GM23248 (cell line): ENCODE measurements at places on chromosomes 16 and 17. TPM values are rescaled to one million over a fixed set of nuclear protein-coding genes. Genes with fewer than 3 reads are reported as not detected.
A peak's percentile ranks its signal among the peaks of the same experiment; 100 is the strongest.

The NPIPA7 gene
- total RNA-seq, result 6.4 and 13.6 TPM in 2 replicates

DNA sequence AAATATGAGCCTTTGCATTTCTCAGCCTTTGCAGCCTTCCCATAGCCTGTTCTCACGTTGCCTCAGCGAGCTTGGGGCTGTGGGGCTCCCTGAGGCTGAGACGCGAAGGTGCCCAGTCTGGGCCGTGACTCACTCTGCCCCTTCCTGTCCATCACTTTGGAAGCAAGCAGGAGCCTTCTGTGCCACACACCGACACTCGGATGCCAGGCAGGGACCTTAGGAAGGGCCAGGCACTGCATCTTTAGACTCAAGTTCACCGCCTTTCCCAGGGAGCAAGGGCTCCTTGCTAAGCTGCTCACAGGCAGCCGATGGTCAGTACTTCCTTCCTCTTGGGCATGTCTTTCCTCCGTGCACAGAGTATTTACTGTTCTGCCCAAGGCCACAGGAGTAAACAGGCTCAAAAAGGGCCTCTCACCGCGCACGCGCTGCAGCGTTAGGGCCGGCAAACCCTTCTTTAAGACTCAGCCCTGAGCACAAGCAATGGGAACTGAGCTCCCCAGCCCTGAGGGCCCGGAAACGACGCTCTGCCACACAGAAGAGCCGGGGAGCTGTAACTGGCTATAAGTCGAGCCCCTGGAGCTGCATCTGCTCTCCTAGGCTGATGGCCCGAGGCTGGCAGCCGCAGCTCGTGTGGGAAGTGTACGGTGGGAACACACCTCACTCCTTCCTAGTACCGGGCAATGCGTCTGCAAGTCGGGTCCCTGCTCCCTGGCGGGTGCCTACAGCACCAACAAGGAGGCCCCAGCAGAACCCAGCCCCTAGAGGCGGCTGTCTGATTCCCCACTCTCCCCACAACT lies 7.2 kb downstream of the TIMM22 start:
- peaks cover 28% of the 10 kb centered on the region for H3K4me1 ChIP-seq
- peaks cover 17% of the 10 kb centered on the region; the same call in 1 of the 2 replicates for H3K36me3 ChIP-seq
- H3K27me3 ChIP-seq, result no peaks in the 10 kb centered on the region
- no peak overlapping the region for H3K27ac ChIP-seq
- no peak for DNase-seq

The BAIAP3 gene
- 0.13 and 0.86 TPM in 2 replicates for total RNA-seq

GRCh38 chr16:59249011-59249410 lies 514.9 kb upstream of the GOT2 start:
- H3K27ac ChIP-seq, result no peak overlapping the region
- no peak overlapping the region for H3K4me3 ChIP-seq
- H3K4me1 ChIP-seq, result no peaks in the 10 kb centered on the region
- DNase-seq, result no peak
- H3K27me3 ChIP-seq, result no peaks in the 10 kb centered on the region

GRCh38 chr17:55334881-55335540 lies 70.3 kb downstream of the HLF start:
- H3K4me1 ChIP-seq, result peaks cover 7% of the 10 kb centered on the region; the same call in 1 of the 2 replicates
- H3K36me3 ChIP-seq, result no peaks in the 10 kb centered on the region
- H3K4me3 ChIP-seq, result no peak overlapping the region

DNA sequence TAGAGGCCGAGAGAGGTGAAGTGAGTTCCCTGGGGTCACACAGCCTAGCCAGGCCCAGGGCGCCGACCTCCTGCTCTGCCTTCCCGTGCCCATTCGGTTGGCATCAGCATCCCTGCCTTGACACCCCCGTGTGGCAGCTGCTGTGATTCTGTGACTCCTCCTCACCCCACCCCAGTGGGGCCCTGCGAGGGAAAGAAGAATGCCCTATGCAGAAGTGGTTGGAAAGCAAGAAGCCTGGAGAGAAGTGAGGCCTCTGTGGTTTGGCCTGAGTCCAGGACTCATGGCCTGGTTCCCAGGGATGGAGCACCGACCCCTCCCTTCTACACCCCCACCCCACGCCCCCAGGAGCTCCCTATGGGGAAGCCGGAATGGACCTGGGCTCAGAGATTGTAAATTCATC lies 296.2 kb downstream of the SEC14L1 start:
- no peaks in the 10 kb centered on the region for H3K27me3 ChIP-seq
- peaks cover 39% of the 10 kb centered on the region for H3K4me1 ChIP-seq
- peak; percentile 62 for DNase-seq
- no peak overlapping the region for H3K27ac ChIP-seq
- H3K36me3 ChIP-seq, result no peaks in the 10 kb centered on the region
- no peak overlapping the region for H3K4me3 ChIP-seq

DNA sequence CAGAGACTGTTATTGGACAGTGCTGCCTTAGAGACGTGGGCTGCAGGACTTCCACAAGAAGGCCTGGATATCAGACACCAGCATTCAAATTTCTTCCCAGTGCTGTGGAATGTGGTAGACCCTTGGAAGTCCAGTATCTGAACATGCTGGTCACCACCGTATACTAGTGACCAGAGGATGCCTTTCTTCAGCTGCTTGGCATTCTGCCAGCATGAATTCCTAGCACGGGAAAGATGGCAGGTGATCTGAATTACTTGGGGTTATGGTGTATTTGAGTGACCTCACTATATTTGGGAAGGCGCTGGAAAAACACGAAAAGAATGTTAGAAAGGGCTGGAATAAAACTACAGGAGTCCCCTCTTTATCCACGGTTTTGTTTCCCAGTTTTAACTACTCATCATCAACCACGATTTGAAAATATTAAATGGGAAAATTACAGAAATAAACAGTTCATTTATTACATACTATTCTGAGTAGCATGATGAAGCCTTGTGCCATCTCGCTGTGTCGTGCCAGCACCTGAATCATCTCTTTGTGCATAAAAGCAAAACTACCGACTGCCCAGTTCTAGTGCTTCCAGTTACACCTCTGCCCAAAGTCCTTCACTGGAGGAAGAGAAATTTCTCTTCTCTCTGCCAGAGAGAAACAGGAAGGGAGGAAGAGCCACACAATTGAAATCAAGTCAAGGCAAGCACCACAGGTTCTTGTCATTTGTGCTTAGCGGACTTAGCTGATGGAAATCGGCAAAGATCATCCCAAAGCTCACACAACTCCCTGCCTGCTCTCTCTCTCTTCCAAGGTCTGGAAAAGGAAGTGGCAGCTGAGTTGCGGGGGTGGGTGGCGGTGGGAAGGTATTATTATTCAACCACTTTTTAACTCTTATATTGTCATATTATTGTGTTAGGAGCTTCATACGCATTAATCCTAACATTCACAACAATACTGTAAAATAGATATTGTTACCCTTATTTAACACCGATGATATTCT lies 1.4 kb upstream of the CHST4 start:
- no peaks in the 10 kb centered on the region for H3K27me3 ChIP-seq
- no peak overlapping the region for H3K4me3 ChIP-seq
- no peak overlapping the region for H3K27ac ChIP-seq
- DNase-seq, result peak; percentile 6
- H3K4me1 ChIP-seq, result peaks cover 11% of the 10 kb centered on the region

DNA sequence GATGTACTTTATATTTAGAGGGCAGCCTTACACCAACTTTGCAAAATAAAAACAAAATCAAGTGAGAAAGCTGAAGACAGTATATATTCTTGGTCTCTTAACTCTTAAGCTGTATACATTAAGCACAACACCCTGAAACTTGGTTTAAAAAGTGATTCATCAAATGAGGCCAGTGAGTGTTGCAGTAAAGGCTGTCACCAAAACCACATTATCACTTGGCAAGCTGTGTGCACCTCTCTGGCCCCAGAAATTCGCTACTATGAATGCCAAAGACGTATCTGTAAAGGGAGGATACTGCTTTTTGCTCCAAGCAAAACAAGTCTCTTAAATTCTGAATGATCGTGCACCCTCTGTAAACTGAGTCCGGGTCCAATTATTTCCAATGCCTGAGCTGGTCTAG lies 163.9 kb downstream of the ZFHX3 start:
- H3K4me3 ChIP-seq, result no peak overlapping the region
- no peaks in the 10 kb centered on the region; the same call in 1 of the 2 replicates for H3K36me3 ChIP-seq
- peak; percentile 41 for DNase-seq
- H3K4me1 ChIP-seq, result peaks cover 12% of the 10 kb centered on the region
- no peaks in the 10 kb centered on the region for H3K27me3 ChIP-seq
- H3K27ac ChIP-seq, result no peak overlapping the region

GRCh38 chr17:39636587-39636926 lies 387 bp upstream of the STARD3 start:
- peaks cover 5% of the 10 kb centered on the region; the same call in 1 of the 2 replicates for H3K27me3 ChIP-seq
- H3K4me1 ChIP-seq, result peaks cover 18% of the 10 kb centered on the region
- DNase-seq, result no peak
- H3K36me3 ChIP-seq, result no peaks in the 10 kb centered on the region
- peak overlapping the region; percentile 28 for H3K27ac ChIP-seq

- no peaks in the 10 kb centered on the region for H3K36me3 ChIP-seq
- no peak overlapping the region for H3K27ac ChIP-seq
- DNase-seq, result peak; percentile 56
- H3K27me3 ChIP-seq, result no peaks in the 10 kb centered on the region
- H3K4me3 ChIP-seq, result no peak overlapping the region
Measured at GRCh38 chr16:85037050-85037410, 9.4 kb downstream of the KIAA0513 start.

The TAT gene
- total RNA-seq, result not detected in 2 replicates

The USP43 gene
- 0.25 TPM in 1 of 2 replicates, not detected in the other for total RNA-seq

GRCh38 chr16:24396350-24397271 lies 140.5 kb downstream of the CACNG3 start:
- no peaks in the 10 kb centered on the region for H3K36me3 ChIP-seq
- no peaks in the 10 kb centered on the region for H3K4me1 ChIP-seq
- no peak for DNase-seq
- no peak overlapping the region for H3K27ac ChIP-seq
- no peak overlapping the region for H3K4me3 ChIP-seq
- H3K27me3 ChIP-seq, result no peaks in the 10 kb centered on the region

DNA sequence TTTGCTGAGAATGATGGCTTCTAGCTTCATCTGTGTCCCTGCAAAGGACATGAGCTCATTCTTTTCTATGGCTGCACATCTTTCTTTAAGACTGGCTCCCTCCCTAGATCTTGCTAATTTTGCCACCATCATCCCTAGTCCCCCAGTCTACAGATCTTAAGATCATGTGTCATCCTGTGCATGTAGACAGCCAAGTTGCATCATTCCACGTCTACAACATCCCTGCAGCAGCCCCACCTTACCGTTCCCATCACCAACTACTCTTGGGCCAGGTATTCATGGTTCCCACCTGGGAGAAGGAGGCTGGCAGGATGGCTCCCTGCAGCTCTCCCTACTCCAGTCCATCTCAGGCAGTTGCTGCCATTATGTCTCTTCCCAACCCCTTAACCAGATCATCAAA lies 12.3 kb downstream of the CPPED1 start:
- H3K4me1 ChIP-seq, result peaks cover under 1% of the 10 kb centered on the region; the same call in 1 of the 2 replicates
- H3K36me3 ChIP-seq, result no peaks in the 10 kb centered on the region; the same call in 1 of the 2 replicates
- H3K4me3 ChIP-seq, result no peak overlapping the region
- no peaks in the 10 kb centered on the region for H3K27me3 ChIP-seq

- no peaks in the 10 kb centered on the region for H3K36me3 ChIP-seq
- H3K4me1 ChIP-seq, result no peaks in the 10 kb centered on the region
Measured at GRCh38 chr17:66781135-66781534, 53.8 kb upstream of the CACNG5 start.

DNA sequence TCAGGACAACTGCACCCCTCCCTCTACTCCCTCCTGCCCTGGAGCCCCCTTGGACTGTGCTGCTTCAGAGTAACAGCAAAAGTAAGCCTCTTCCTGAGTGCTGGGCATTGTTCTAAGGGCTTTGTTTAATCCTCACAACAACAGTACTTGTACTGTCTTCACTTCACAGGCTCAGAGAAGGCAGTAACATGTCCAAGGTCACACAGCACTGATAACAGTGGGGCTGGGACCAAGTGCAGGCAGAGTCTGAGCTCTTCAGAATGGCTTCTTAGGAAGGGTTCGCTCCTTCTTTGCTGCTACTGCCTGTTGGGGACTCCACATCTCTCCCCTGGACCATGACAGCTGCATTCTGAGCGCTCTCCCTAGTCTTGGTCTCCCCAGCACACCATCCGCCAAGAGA lies 24.6 kb downstream of the TMEM132E start:
- no peak overlapping the region for H3K27ac ChIP-seq
- H3K36me3 ChIP-seq, result no peaks in the 10 kb centered on the region
- no peak overlapping the region for H3K4me3 ChIP-seq
- no peaks in the 10 kb centered on the region for H3K27me3 ChIP-seq
- no peaks in the 10 kb centered on the region for H3K4me1 ChIP-seq

The PLEKHG4 gene
- total RNA-seq, result 24.2 and 38.8 TPM in 2 replicates

DNA sequence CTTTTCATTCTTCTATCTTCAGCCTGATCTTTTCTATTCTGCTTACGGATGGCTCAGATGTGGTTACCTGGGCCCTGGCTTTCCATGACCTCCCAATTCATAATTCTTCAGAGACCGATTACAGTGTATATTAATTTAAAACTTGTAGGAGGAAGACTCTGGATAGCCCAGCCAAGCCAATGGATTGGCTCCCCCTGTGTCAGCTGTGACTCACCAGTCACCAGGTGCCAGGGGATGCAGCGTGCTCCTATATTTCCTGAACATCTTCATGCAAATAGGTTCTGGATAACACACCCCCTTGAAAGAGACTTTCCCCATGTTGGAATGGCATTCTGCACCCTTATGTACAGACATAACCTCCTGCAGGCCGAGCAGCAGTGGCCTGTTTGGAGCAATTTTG lies 208.3 kb upstream of the WSCD1 start:
- no peaks in the 10 kb centered on the region for H3K27me3 ChIP-seq
- H3K4me1 ChIP-seq, result no peaks in the 10 kb centered on the region
- H3K36me3 ChIP-seq, result no peaks in the 10 kb centered on the region
- H3K4me3 ChIP-seq, result no peak overlapping the region

The HOXB9 gene
- total RNA-seq, result not detected in 2 replicates

- DNase-seq, result no peak
- no peaks in the 10 kb centered on the region; the same call in 1 of the 2 replicates for H3K36me3 ChIP-seq
- no peaks in the 10 kb centered on the region for H3K4me1 ChIP-seq
Measured at GRCh38 chr17:80917716-80918560, 73.7 kb upstream of the CHMP6 start.

The SKAP1 gene
- not detected in 2 replicates for total RNA-seq

DNA sequence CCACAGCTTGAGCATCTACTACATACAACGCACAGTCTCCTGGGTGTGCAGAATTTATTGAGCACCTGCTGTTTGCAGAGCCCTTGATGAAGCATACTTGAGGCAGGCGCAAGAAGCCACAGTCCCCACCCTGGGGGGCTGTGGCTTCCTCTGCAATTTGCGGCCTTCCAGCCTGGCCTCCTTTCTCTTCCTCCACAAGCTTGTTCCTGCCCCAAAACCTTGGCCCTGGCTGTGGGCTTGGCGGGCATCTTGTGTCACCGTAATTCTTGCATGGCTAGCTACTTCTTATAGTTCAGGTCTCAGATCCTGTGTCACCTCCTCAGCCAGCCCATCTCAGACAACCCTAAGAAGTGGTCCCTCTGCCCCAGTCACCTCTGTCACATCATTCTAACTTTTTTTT lies 43.9 kb upstream of the POLR3E start:
- no peak overlapping the region for H3K27ac ChIP-seq
- H3K4me3 ChIP-seq, result no peak overlapping the region
- H3K27me3 ChIP-seq, result no peaks in the 10 kb centered on the region
- DNase-seq, result no peak
- H3K4me1 ChIP-seq, result no peaks in the 10 kb centered on the region

DNA sequence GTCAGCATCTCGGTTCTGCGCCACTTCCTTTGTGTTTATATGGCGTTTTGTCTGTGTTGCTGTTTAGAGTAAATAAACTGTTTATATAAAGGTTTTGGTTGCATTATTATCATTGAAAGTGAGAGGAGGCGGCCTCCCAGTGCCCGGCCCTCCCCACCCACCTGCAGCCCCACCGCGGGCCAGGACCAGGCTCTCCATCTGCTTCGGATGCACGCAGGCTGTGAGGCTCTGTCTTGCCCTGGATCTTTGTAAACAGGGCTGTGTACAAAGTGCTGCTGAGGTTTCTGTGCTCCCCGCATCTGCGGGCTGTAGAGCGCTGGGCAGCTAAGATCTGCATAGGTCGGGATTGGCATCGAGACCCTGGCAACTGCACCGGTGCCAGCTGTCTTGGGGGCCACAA lies 8.2 kb upstream of the BAIAP3 start:
- H3K36me3 ChIP-seq, result no peaks in the 10 kb centered on the region; the same call in 1 of the 2 replicates
- no peak overlapping the region for H3K4me3 ChIP-seq
- no peaks in the 10 kb centered on the region for H3K4me1 ChIP-seq
- H3K27me3 ChIP-seq, result no peaks in the 10 kb centered on the region
